ENCODE measurements at places on chromosomes 2 and 18. TPM values are rescaled to one million over a fixed set of nuclear protein-coding genes. Genes with fewer than 3 reads are reported as not detected.
A peak's percentile ranks its signal among the peaks of the same experiment; 100 is the strongest.

Gene LYG2
- not detected for polyA plus RNA-seq

DNA sequence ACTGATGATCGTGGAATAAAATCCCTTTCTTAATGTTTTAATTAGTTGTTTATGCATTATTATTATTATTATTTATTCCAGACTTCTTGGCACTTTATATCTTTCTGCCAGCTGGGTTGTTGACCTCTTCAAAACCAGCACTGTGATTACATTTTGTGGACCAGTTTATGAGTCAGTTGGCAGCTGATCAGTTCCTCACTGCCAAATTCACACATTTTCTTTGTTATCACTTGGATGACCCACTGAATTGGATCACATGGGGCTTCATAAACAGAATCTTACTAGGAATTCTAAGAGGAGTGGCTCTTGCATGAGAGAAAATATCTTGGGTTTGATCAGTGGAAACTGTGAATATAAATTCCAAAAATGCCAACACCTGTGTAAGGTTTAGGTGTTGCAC is 321.8 kb upstream of the SPRED2 start:
- H3K27ac ChIP-seq, result no peak overlapping the region
- no peaks in the 10 kb centered on the region for H3K4me1 ChIP-seq
- H3K36me3 ChIP-seq, result no peaks in the 10 kb centered on the region
- H3K27me3 ChIP-seq, result no peaks in the 10 kb centered on the region

- no peak for DNase-seq
- H3K27ac ChIP-seq, result peak overlapping the region; percentile 70
- H3K36me3 ChIP-seq, result peaks cover 58% of the 10 kb centered on the region
These were observed 21.7 kb downstream of the HNRNPA3 start for GRCh38 chr2:177234267-177234666.

DNA sequence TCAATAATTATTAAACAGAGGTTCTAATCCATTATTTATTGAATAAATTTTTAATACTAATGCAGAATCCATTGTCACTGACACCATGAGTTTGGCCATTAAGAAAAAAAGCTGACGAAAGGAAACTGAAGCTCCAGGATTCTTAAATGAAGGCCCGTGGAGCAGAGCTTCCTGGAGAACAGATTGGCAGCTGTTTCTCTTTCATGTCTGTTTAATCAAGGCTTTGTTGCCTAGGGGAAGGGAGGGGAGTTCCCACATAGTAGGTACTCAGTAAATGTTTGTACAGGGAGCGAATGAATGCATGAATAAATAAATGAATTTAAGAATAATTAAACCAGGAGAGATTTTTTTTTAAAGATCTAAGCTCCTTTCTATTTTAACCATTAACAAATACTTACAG is 315.1 kb upstream of the KLHL29 start:
- DNase-seq, result no peak
- H3K36me3 ChIP-seq, result no peaks in the 10 kb centered on the region

GRCh38 chr2:232689152-232689910 is 7.8 kb upstream of the GIGYF2 start:
- H3K4me3 ChIP-seq, result no peak overlapping the region
- H3K36me3 ChIP-seq, result no peaks in the 10 kb centered on the region
- no peaks in the 10 kb centered on the region for H3K27me3 ChIP-seq
- no peaks in the 10 kb centered on the region for H3K4me1 ChIP-seq
- no peak for DNase-seq
- no peak overlapping the region for H3K27ac ChIP-seq

Gene C2orf80
- not detected for polyA plus RNA-seq

- peaks cover 19% of the 10 kb centered on the region for H3K27me3 ChIP-seq
- DNase-seq, result no peak
- H3K27ac ChIP-seq, result no peak overlapping the region
- H3K4me3 ChIP-seq, result no peak overlapping the region
- peaks cover 6% of the 10 kb centered on the region for H3K4me1 ChIP-seq
These were observed 273 bp upstream of the NXPH2 start for GRCh38 chr2:138780446-138780880.

GRCh38 chr2:131052741-131053263 is 40.5 kb downstream of the FAM168B start:
- H3K27me3 ChIP-seq, result no peaks in the 10 kb centered on the region
- peaks cover 24% of the 10 kb centered on the region for H3K36me3 ChIP-seq
- DNase-seq, result no peak
- H3K4me3 ChIP-seq, result no peak overlapping the region

DNA sequence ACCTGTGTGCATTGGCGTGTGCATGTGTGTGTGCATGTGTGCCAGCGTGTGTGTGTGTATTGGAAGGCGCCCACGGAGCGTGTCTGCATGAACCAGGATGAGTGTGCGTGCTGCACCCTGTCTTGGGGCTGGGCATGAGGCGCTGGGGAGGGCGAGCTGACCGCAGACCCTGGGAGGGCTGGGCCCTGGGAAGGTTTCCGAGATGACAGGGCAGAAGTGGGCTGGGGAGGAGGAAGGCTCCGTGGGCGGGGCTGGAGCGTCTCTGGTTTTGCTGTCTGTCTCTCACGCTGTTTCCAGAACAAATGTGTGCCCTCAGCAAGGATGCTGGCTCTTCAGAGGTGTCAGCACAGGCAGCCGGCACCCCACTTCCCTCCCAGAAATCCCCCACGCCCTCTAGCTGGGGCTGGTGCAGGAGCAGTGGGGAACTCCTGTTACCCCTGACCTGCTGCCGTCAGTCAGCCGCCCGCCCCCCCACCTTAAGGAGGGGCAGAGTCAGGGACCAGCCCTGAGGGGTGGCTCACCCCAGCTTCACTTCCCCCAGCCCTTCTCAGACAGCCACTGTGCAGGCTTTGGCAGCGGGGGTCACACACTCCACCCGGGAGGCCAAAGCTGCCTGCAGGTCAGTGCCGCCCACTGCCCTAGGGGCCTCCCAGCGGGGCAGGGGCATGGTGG is at the start of gene GPR35:
Gene GPR35, plus strand, starts transcription at position 531 of the 672 bp plus-strand sequence. CDS start 4,473 bp downstream, outside the sequence.
- H3K36me3 ChIP-seq, result no peaks in the 10 kb centered on the region
- peak within 1 kb of the TSS; percentile 84 for H3K4me3 ChIP-seq
- H3K4me1 ChIP-seq, result peaks cover 30% of the 10 kb centered on the region
- DNase-seq, result peak; percentile 89
- H3K27ac ChIP-seq, result peak within 1 kb of the TSS; percentile 74
- no peaks in the 10 kb centered on the region for H3K27me3 ChIP-seq

DNA sequence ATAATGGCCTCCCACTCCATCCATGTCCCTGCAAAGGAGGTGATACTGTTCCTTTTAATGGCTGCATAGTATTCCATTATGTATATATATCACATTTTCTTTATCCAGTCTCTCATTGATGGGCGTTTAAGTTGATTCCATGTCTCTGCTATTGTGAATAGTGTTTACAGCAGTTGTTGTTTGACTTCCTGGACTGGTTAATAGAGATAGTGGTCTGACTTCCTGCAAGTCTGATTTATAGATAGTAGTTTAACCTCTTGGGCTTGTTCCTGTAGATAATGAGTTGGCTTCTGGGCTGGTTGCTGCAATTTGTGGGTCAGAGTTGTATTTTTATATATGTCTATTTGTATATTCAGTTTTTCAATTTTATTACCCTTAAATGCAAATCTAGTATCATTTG is 145.4 kb downstream of the ARL6IP6 start:
- H3K36me3 ChIP-seq, result peaks cover 25% of the 10 kb centered on the region
- H3K27me3 ChIP-seq, result peaks cover 10% of the 10 kb centered on the region
- no peak overlapping the region for H3K4me3 ChIP-seq
- H3K27ac ChIP-seq, result no peak overlapping the region
- no peak for DNase-seq

Measured in naive thymus-derived CD8-positive, alpha-beta T cell (primary cell).